Fibroblast of lung (primary cell): ENCODE measurements at places on chromosomes 16 and 17. TPM values are rescaled to one million over a fixed set of nuclear protein-coding genes. Genes with fewer than 3 reads are reported as not detected.
A peak's percentile ranks its signal among the peaks of the same experiment; 100 is the strongest.

The DPH1 gene
- total RNA-seq: 21.3 and 23.1 TPM in 2 replicates

The B9D1 gene
- total RNA-seq: 20.8 and 38.5 TPM in 2 replicates

The MAPK8IP3 gene
- total RNA-seq: 24.1 and 36.3 TPM in 2 replicates

The TEX14 gene
- total RNA-seq: under 0.01 TPM in 2 replicates

The C17orf100 gene
- 0.26 and 0.33 TPM in 2 replicates for total RNA-seq

The HAGHL gene
- 14.1 and 16.3 TPM in 2 replicates for total RNA-seq

The CSH1 gene
- total RNA-seq: not detected in 2 replicates

The OR3A3 gene
- not detected in 2 replicates for total RNA-seq

The SLC4A1 gene
- not detected in 2 replicates for total RNA-seq

The PERCC1 gene
- total RNA-seq: not detected in 2 replicates

The PLXDC1 gene
- total RNA-seq: 4.1 and 6.3 TPM in 2 replicates

DNA sequence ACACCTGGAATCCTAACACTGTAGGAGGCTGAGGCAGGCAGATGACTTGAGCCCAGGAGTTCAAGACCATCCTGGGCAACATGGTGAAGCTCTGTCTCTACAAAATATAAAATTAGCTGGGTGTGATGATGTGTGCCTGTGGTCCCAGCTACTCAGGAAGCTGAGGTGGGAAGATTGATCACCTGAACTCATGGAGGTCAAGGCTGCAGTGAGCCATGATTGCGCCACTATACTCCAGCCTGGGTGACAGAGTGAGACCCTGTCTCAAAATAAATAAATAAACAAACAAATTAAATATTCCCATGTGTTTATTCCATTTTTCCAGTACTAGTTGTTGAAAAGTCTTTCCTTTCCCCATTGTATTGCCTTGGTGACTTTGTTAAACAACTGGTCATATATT, 74.8 kb upstream of the DNAH17 start:
- no peak overlapping the region for H3K27ac ChIP-seq
- peaks cover 9% of the 10 kb centered on the region for H3K27me3 ChIP-seq
- H3K4me3 ChIP-seq: no peak overlapping the region
- H3K36me3 ChIP-seq: no peaks in the 10 kb centered on the region

DNA sequence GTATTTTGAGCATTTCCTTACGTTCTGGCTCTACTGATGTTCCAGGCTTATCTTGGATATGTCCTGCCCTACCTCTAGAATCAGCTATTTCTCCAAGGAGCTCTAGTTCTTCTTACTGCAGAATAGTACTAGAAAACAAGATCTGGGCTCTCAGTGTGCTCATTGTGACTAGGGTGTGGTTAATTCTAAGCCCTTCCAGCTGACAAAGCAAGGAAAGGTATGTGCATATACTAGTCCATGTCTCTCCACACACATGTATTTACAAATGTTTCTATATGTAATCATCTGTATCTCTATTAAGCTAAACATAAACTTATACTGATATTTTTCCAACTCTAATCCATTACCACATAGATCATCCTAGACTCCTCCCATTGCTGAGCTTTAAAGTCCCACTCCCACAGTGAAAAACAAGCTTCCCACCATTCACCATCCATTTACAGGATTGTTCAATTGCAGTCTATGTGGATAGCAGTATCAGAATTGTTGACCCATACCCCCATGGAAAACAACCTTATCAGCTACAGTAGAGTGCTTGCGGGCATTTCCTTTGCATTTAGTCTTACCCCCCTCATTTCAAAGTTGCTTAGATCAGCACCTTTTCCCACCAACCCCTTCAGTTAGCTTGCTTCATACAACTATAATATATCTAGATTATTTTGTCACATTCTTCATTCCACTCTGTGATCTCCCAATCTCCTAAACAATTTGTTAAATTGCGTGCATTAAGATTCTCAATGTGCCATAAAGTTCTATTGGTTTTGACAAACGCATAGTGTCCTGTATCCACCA, 194.5 kb downstream of the SOX9 start:
- H3K36me3 ChIP-seq: no peaks in the 10 kb centered on the region
- H3K27ac ChIP-seq: no peak overlapping the region
- no peak overlapping the region for H3K4me3 ChIP-seq
- no peaks in the 10 kb centered on the region for H3K4me1 ChIP-seq
- DNase-seq: no peak

DNA sequence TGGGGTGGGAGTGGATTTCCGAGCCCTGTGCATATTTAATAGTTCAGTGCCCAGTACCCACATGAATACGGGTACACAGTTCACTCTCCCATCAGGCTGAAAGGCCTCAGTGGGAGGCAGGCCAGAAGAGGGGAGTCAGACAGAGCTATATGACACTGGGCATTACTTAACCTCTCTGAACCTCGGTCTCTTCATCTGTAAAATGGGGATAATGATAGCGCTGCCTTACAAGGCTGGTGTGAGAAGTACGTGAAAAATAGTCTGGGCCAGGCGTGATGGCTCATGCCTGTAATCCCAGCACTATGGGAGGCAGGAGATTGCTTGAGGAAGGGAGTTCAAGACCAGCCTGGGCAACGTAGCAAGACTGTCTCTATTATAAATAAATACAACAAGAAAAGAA, 3.6 kb downstream of the GPRC5B start:
- H3K4me1 ChIP-seq: peaks cover 7% of the 10 kb centered on the region
- peaks cover 10% of the 10 kb centered on the region for H3K27me3 ChIP-seq
- H3K36me3 ChIP-seq: no peaks in the 10 kb centered on the region
- H3K27ac ChIP-seq: no peak overlapping the region

- no peaks in the 10 kb centered on the region for H3K27me3 ChIP-seq
- peaks cover 9% of the 10 kb centered on the region for H3K36me3 ChIP-seq
- DNase-seq: no peak
- no peak overlapping the region for H3K27ac ChIP-seq
Measured at GRCh38 chr17:7190276-7190917, 11.2 kb upstream of the ASGR1 start.

DNA sequence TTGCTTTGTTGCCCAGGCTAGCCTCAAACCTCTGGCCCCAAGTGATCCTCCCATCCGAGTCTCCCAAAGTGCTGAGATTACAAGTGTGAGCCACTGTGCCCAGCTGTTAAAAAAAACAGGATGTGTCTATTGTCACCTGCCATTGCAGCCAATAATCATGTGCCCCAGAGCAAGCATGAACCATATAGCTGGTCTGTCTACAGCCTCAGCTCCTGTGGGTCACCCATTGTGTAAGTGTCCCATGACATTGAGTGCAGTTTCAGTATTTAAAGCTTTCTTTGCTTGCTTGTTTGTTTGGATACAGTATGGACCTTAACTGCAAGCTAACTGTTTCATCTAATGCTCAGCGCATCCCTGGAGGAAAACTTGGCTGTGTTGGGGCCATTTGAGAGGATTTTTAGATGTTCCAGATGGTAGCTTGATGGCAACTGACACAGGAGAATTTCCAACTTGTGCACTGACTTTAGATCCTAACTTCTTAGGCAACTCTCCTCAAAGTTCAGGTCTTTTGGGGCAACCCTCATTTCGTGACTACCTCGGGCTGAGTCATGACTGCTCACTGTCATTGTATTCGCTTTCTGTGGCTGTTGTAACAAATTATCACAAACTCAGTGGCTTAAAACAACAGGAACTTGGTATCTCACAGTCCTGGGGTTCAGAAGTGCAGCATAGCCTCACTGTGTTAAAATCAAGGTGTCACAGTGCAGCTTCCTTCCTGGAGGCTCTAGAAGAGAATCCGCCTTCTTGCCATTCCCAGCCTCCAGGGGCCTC, 30.3 kb upstream of the ADORA2B start:
- H3K4me3 ChIP-seq: no peak overlapping the region
- no peaks in the 10 kb centered on the region for H3K27me3 ChIP-seq
- H3K4me1 ChIP-seq: no peaks in the 10 kb centered on the region
- H3K36me3 ChIP-seq: no peaks in the 10 kb centered on the region
- peak; percentile 56 for DNase-seq

GRCh38 chr17:51672065-51672464, 411.7 kb downstream of the UTP18 start:
- no peaks in the 10 kb centered on the region for H3K4me1 ChIP-seq
- H3K27ac ChIP-seq: no peak overlapping the region
- H3K27me3 ChIP-seq: no peaks in the 10 kb centered on the region

- no peaks in the 10 kb centered on the region for H3K4me1 ChIP-seq
- H3K36me3 ChIP-seq: no peaks in the 10 kb centered on the region
- H3K4me3 ChIP-seq: no peak overlapping the region
- no peak overlapping the region for H3K27ac ChIP-seq
- DNase-seq: no peak
- no peaks in the 10 kb centered on the region for H3K27me3 ChIP-seq
Measured at GRCh38 chr17:69218986-69219385, 9.6 kb downstream of the ABCA10 start.

GRCh38 chr16:64830653-64831052, 291.2 kb downstream of the CDH11 start:
- H3K4me1 ChIP-seq: no peaks in the 10 kb centered on the region
- peak; percentile 40 for DNase-seq
- H3K27ac ChIP-seq: no peak overlapping the region
- no peaks in the 10 kb centered on the region for H3K27me3 ChIP-seq
- no peak overlapping the region for H3K4me3 ChIP-seq
- H3K36me3 ChIP-seq: no peaks in the 10 kb centered on the region

DNA sequence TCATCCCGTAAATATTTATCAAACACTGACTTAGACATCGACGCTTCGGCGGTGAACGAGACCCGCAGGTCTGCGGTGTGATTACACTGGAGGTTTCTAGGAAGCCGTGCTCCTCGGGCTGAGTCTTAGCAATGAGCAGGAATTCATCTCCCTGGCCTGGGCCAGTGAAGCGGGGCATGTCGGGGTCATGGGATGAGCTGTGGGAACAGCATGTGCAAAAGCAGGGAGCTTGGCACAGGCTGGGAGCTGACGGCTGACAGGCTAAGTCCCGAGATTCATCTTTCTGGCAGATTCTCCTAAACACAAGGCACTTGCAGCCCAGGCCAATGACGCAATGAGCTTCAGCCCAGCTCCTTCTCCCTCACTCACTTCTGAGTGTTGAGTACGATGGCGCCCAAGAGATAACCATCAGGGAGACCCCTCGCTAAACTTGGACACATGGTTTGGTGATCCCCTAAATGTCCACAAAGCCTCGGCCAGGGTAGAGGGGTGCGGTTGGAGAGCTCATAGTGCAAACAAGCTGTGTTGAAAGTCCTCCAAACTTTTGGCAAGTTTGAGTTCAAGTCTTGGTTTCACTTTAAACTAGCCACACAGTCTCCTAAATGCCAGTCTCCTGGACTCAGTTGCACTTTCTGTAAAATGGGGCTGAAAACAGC, 12.8 kb downstream of the CRISPLD2 start:
- H3K36me3 ChIP-seq: no peaks in the 10 kb centered on the region
- peak overlapping the region; percentile 98 for H3K27ac ChIP-seq
- peak; percentile 100 for DNase-seq
- peaks cover 41% of the 10 kb centered on the region for H3K4me1 ChIP-seq
- H3K4me3 ChIP-seq: peak overlapping the region; percentile 35
- H3K27me3 ChIP-seq: no peaks in the 10 kb centered on the region

DNA sequence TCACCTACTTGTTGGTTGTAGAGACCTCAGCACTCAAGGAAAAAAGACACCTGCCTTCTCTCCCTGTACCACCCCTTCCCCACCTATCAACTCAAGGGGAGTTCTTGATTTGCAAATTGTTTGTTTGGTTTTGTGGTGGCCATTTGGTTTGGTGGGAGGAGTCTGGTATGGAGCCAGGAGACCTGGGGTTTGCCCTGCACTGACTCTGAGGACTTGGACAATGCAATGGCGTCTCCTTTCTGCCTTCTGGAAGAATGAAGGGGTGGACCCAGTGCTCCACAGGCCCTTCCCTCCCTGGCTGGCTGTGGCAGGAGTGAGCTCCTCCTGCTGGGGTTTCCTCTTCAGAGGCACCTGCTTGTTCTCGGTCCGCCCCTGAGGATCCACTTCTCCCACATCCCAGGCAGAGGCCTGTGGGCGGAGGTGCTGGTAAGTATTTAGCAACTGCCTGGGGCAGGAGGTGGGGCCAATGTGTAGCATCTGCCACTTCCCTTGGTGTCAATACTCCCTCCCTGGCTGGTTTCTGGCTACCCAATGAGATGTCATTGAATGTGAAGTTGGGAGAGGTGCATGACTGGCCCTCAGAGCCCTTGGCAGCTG, 164.5 kb downstream of the NTN1 start:
- H3K27ac ChIP-seq: no peak overlapping the region
- H3K27me3 ChIP-seq: peaks cover 2% of the 10 kb centered on the region
- no peaks in the 10 kb centered on the region for H3K36me3 ChIP-seq
- H3K4me3 ChIP-seq: no peak overlapping the region
- no peak for DNase-seq

GRCh38 chr17:9211133-9211765, 189.9 kb downstream of the NTN1 start:
- H3K27me3 ChIP-seq: no peaks in the 10 kb centered on the region
- H3K4me1 ChIP-seq: no peaks in the 10 kb centered on the region
- no peak overlapping the region for H3K27ac ChIP-seq

DNA sequence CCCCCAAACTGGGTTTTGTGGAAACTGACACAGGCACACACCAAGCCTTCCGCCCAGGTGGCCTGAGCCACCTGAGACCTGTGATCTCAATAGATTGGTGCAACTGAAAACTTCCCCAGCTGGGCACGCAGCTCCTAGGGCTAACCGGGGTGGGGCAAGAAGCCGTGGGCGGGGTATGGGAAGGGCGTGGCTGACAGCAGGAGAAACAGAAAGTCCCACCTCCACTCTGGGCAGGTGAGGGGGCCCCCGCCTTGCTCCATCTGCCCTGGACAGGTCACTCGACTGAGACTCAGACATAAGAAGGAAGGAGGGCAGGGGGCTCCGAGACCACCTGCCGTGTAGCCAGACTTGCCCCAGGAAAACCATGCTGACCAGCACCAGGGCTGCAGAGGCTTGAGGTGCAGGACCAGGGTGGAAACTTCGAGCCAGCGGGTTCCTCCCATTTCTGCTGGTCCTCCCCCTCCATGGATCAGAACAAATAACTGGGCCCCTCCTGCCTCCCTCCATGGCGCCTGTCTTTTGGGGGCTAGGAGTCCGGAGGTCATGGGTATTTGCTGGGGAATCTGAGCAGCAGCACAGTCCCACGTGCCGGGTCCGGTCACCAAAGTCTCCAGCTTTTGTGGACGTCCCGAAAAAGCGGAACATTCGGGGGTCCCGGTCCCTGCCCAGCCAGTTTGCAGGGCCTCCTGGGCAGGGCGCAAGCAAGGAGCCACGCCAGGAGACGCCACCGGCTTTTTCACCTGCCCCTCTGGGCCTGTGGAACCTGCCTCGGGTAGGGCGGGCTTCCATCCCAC, 1.3 kb downstream of the TIMP2 start:
- DNase-seq: no peak
- H3K27me3 ChIP-seq: no peaks in the 10 kb centered on the region
- H3K4me1 ChIP-seq: peaks cover 28% of the 10 kb centered on the region
- H3K36me3 ChIP-seq: peaks cover 5% of the 10 kb centered on the region
- peak overlapping the region; percentile 97 for H3K4me3 ChIP-seq
- peak overlapping the region; percentile 79 for H3K27ac ChIP-seq

DNA sequence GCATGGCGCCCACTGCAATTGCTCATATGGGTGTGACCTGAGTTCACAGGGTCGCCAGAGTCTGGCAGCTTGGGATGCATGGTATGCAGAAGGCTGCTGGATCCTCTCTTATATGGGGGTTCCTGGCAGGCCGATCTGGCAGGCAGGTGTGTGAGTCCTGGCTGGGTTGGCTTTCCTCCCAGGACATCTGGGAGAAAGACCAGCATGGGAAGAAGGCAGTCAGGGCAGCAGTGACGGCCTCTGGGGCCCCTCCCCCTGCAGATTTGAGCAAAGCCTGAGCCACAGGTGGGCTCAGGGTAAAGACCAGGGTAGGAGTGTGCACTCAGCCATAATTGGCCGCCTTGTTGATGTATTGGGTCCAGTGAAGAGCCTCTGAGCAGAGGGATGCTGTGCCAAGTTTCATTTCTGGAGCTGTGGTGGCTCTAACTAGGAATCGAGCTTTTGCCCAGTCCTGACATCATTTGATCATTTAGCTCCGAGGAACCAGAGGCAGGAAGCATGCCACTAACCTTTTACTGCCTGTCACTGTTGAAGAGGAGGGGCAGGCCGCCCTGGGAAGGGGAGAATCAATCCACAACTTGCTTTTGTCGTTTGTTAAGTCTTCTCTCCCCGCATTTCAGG, 174.3 kb downstream of the CCDC182 start:
- H3K36me3 ChIP-seq: no peaks in the 10 kb centered on the region
- DNase-seq: no peak
- no peaks in the 10 kb centered on the region for H3K4me1 ChIP-seq
- no peak overlapping the region for H3K4me3 ChIP-seq
